ENCODE measurements at places on chromosomes 5 and 9.

DNA sequence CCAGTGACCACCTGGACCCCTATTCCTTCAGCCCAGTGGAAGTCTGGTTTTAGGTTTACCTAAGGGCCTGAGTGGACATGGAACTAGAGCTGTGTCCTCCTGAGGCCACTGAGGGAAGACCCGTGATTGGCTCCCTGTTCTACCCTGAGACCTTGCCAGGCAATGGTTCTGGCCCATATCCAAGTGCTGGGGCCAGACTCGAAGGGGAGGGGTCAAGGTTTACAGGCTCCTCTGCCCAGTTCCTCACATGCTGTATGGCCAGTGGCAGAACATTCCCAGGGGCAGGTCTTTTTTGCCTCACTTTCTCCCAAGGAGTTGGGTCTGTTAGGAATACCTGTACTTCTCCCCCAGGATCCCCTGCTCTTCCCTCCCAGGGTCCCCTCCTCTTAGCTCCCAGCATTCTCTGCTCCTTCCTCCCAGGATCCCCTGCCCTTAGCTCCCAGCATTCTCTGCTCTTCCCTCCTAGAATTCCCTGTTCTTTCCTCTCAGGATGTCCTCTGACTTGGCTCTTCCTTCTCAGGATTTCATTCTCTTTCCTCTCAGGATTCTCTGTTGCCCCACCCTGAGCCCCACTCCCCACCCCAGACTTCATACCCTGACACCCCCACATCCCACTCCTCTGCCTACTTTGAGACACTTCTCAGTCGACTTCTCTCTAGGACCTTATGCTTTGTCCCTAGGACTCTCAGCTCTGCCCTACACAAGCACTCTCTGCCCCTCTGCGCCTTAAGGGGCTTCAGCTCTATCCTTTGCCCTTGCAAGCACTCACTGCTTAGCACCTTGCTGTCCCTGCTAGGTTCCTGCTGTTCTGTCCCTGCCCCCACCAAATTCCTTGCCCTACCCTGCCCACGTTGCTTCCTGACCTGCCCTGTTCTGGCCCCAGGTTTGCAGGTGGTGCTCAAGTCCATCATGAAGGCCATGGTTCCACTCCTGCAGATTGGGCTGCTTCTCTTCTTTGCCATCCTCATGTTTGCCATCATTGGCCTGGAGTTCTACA is 36.5 kb downstream of the CACNA1B start:
- no peak for DNase-seq

GRCh38 chr5:127867022-127867783 is 164.0 kb downstream of the CCDC192 start:
- no peak for DNase-seq

DNA sequence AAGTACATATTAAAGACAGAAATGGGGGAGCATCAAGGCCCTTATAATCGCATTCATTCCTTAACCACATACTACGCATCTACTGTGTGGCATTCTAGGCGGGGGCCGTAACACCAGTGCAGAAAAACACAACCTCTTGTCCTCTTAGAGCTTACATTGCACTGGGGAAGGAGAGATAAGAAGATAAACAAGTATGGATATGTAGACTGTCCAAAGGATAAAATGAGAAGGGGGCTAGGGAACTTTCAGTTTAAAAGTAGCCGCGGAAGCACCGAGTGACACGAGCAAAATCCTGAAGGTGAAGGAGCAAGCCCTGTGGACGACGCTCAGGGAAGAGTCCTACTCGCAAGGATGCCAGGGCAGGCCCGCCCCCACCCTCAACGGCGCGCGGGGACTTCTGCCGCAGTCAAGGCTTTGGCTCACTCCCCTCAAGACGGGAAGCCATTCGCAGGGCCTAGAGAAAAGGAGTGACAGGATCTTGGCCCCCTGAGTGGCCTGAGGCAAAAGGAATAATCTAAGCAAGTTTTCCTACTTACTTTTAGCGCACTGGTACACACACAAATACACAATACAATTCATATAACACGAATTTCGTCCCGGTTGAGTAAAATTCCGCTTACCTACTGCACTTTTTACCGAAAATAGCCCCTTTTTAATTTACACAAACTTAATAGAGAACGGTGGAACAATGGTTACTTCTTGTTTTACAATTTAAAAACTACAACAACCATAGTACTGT is 1.3 kb upstream of the NIPBL start:
- no peak for DNase-seq

DNA sequence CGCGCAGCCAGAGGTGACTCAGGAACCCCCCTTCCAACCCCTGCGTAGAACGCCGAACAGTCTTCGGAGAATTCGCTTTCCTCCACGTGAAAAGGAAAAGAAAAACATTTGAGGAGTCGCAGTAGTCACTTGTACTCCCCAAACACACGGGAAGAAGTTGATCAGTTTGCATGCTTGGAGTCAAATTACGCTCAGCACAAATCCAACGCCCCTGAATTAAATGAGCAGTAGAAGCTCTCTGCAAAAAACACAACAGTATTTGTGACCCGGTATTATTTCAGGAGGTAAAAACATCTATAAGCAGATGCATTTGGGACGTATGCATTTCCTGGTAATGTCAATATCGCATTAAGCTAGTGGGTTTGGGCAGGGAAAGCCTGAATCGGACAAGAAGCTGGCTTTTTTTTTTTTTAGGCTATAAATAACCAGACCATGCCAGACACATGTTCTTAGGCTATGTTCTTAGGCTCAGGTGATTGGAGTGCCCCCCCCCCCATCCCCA is 854 bp upstream of the ARL15 start:
- no peak for DNase-seq

DNA sequence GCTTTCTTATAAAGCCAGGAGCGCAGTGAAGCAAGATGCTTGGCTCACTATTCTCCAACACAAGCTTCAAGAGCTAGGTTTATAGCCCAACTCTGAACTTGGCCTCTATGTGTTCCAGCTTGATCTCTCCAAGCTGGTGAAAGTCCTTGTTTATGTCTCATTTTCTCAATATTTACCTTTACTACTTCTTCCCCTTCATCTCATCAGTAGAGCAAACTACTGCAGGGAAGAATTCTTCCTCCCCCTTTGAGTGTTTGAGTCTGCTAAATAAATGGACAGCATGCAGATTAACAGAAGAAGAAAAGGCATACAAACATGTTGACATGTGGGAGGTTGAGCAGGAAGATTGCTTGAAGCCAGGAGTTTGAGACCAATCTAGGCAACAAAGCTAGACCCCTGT is 460.7 kb downstream of the ZNF608 start:
- DNase-seq, result no peak

DNA sequence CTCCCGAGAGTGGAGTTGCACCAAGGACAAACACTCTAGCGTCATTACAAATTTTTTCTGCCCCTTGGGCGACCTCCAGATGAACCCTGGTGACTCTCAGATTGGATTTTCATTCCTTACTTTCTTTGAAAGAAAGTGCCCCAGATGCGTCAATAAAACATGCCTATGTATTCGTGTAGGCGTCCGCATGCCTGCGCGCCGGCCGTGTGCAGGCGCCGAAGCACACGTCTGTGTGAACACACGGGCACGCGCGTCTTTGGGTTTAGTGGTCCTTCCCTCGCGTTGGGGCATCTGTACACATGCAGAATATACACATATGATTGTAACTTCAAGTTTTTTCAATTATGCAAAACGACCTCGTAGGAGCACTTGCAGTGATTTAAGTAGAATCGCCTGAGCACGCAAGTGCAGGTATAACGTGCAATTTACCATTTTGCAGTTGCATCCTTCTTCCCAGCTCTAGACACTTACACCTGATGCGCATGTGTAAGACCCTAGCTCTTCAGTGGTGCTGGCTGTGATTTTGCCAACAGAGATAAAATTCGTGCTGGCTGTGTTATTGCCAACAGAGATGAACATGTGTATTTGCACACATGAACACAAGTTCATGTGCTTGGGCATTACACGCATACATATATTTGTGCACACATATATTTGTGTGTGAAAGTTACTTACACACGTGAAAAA is 1.9 kb upstream of the LHX2 start:
- no peak for DNase-seq

- DNase-seq, result no peak
Observed at GRCh38 chr9:86454701-86455615, 100.7 kb upstream of the TUT7 start.

GRCh38 chr5:76685704-76686103 is 30.2 kb upstream of the F2R start:
- DNase-seq, result no peak

DNA sequence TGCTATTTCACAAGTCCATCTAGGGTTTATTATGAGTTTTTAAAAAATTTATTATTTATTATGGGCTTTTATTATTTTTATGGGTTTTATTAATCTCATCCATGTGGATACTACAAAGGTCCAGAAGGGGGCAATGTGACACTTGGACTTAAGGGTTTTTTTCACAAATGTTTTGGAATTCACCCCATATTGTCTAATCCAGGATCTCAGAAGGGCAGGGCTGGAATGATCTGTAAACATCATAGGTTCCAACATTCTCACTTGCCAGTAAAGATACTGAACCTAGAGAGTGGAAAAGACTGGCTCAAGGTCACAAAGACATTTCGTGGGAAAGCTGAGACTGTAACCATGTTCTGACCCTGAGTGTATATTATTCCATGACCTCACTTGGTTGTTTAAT is 35.6 kb downstream of the NIM1K start:
- no peak for DNase-seq

DNA sequence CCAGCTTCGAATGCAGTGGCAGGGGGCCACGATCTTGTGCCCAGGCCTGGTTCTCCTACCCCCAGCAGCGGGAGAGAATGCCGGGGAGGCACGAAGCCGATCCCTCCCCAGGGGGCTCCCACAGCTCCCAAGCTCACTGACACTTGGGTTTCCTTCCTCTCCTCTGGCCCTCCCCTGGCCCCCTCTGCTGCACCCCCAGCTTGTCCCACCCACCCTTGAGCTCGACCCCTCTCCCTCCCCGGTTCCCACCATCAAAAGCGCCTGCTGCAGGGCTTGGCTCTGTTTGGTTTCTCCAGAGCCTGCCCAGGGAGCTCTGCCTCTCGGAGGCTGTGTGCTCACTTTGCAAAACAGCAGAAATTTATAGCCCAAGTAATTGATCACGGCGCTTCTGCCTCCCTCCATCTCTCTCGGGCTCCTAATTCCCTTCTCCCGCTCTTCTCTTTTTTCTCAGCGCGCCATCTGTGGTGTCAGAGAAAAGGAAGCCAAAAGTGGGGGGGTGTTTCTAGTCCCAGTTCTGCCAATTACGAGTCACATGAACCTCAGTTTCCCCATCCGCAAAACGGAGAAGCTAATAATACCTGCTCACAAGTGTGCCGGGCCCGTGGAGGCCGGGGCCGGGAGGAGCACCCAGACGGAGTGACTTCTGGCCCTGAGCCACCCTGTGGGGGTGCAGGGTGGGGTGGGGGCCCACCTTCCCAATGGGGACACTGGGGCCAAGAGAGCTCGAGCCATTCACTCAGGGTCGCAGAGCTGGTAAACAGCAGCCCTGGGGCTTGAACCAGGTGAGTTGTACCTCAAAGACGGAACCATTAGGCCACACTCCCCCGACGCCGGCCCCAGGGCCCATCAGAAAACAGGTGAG is 141.2 kb upstream of the IER5L start:
- no peak for DNase-seq

GRCh38 chr5:145180371-145180770 is 654.8 kb downstream of the PRELID2 start:
- no peak for DNase-seq

DNA sequence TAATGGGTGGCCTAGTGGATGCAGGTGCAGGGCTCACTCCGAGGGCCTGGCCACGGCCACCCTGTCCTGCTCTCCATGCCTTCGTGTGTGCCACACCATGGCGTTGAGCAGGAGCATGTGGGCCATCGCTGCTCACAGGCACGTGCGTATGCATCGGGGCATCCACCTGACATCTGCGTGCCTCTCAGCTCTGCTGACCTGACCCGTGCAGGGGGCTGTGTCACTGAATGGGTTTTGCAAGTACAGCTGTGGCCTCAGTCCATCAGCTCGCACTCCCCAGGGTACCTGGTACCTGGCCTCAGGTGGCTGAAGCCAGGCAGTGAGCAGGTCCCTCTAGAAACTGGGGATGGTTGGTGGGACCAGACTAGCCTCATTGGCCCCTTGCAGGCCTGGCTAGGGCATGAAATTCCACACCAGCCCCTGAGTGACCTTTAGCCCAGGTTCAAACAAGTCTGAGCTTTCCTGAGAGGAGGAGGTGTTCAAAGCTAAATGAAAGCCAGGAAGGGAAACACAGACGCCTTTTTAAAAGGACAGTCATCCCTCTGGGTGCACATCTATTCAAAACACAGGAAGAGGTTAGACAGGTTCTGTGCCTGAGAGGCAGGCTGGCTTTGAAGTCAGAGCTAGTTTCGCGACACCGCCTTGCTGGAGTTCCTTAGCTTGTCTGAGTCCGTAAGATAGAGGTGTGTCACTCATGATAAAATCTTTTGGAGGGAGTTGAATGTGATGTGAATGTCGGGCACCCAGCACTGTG is 74.0 kb downstream of the MACROH2A1 start:
- DNase-seq, result no peak

DNA sequence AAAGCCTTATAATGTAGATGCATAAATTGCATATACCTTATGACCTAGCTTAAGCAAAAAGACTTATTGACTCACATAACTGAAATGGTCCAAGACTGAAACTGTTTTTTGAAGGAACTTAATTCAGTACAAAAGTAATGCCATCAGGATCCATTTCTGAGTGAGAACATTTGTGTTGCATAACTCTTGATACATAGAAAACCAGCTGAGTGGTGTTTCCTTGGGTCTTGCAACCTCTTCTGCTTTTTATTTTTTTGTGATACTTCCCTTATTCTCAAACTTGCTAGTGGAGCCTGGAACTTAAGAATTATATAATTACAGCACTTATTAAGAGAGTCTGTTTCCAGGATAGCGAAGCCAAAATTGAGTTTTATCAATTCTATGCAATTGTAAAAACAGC is 272.0 kb downstream of the MAN2A1 start:
- no peak for DNase-seq

- DNase-seq, result no peak
Observed at GRCh38 chr9:3080951-3081350, 237.1 kb upstream of the PUM3 start.

DNA sequence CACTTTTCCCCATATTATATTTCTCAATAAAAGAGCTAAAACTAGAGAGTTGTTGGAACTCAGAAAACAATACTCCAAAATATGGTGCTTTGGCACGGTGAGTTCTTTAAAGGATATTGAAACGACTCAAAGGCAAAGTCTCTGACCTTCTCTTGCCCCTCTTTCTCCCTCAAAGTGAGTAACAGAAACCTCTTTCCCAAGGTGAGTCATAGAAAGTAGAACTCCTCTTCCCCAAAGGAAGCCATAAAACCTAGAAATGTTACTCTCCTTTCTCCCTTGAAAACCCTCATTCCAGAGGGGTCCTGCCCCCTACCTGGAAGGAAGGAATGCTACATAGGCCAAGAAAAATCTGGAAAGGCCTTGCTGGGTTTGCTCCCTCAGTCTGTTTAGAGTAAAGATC is 47.5 kb downstream of the RAPGEF6 start:
- DNase-seq, result no peak

GRCh38 chr5:91484662-91485061 is 101.5 kb upstream of the ARRDC3 start:
- DNase-seq, result no peak

- DNase-seq, result no peak
Observed at GRCh38 chr9:98923451-98924123, 20.1 kb upstream of the COL15A1 start.

GRCh38 chr9:95023217-95024003 is 294.1 kb downstream of the FANCC start:
- no peak for DNase-seq

- DNase-seq, result no peak
Observed at GRCh38 chr9:80555782-80556325, 984.1 kb downstream of the TLE4 start.
